ENCODE measurements at places on chromosomes 6 and 20.

- DNase-seq = no peak
Observed at GRCh38 chr6:129817332-129817731, 43.8 kb downstream of the TMEM244 start.

DNA sequence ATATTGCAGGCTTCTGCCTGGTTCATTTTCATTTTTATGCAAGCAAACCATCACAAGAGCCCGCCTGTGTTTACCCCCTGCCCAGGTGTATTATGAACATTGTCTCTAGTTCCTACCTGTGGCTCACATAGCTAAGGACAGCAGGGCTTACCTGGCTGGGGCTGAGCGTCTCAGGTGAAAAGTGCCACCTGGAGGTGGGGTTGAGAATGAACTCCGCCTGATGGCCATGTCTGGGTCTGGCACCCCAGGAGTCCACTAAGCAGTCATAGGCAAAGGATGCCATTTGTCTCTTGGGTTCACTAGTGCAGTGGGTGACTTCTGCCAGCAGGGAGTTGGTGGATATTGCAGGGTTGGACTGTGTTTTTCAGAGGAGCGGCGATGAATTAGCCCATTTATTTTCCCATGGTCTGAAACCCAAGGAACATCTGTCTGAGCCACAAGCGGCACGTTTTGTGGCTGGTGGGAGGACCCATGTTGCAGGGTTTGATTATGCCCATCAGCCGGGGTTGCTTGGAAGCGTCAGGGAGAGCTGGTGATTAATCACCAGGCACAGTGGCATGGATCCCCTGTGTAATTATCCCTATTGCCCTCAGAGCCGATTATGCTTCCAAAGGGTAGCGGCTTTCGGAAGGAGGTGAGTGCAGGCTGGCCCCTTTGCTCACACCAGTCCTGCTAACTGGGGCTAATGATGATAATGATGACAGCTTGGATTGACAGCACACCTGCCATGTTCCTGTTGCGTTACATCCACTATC is 92.1 kb downstream of the CDH26 start:
- DNase-seq = no peak

- no peak for DNase-seq
Observed at GRCh38 chr20:15030826-15031225, 693.4 kb upstream of the FLRT3 start.

GRCh38 chr6:166786704-166787293 is 159.7 kb upstream of the RPS6KA2 start:
- peak; percentile 67 for DNase-seq

DNA sequence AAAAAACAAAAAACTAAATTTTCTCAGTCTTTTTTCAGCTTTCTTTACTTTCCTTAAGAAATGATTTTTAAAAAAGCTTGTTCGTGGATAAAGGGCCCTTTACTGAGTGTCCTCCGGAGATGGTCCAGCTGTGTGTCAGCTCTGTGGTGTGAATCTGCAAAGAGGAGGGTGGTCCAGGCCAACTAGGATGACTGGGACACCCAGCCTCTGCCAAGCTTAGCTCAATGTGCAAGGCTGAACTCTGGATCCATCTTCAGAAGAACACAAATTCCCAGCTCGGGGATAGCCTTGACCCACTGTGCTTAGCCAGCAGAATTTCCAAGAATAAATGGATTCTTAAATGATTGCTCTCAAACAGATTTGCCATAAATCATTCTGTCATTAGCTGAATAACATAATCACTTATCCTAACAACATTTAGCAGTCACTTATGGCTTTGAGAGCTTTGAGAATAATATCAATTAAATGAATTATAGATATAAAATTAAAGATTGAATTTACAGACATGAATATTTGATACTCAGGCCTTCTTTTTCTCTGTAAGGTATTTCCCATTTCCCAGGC is 14.2 kb upstream of the CALHM5 start:
- DNase-seq = no peak

- no peak for DNase-seq
Observed at GRCh38 chr20:18299364-18299763, 11.0 kb downstream of the ZNF133 start.

DNA sequence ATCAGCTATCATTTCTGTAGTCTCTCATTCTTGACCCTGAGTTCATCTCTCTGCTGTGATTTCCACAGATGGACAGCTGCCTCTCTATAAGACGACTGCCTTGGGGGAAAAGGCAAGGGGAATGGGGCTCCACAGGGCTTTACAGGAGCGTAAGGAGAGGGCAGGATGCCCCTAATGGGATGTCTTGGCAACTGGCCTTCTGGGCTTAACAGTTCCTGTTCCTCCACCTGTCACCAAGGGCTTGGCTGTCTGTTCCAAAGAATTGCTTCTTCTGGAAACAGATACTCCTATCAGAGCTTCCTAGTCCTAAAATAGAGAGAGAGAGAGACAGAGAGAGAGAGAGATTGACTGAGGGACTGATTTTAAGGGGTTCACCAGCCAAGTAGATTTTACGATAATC is 181.9 kb downstream of the TMEM200A start:
- no peak for DNase-seq

- DNase-seq = peak; percentile 86
Observed at GRCh38 chr6:127582777-127583462, 5.9 kb downstream of the C6orf58 start.

DNA sequence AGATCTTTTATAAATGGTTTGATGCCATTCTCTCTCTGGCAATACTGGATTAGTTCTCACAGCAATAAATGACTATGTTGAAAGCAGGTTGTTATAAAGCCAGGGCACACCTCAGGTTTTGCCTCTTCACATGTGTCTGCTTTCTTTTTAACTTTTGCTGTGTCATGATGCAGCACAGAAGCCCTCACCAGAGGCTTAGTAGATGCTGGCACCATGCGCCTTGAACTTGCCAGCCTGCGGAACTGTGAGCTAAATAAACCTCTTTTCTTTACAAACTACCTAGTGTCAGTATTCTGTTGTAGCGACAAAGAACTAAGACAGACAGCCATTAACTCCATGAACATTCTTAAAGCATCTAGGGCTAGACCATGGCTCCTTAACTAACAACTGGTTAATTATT is 15.3 kb upstream of the GPR63 start:
- DNase-seq = no peak

DNA sequence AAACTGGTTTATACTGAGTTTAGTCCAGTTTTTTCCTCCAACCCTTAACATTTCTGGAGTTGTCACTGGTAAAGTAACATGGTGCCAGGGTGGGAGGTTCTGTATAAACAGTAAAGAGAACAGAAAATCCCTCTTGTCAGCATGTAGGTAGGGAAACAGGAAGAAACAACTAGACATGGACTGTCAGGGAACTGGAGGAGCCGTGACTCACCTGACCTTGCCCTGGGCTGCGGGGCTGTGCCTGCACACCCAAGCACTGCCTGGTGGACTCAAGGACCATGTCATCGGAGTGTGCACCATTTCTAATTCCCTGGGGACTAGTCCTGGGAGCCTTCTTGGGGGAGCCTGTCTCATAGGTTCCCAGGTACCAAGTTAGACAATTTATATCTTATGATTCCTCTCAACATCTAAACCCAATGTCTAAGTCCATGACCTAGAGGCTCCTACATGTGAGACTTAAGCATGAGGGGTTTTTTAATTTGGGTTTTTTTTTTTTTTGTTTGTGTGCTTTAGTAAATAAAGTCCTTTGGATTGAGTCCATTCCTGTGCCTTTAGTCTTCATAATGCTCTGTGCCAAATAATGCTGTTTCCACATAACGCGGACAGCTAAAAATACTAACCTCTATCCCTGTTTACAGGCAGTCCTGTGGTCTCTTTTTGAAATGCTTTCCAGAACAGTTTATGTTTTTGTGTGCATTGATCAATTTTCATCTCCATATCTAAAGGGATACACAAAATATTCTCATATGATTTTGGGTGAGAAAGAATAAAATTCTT is 136.9 kb upstream of the SUPT3H start:
- no peak for DNase-seq

DNA sequence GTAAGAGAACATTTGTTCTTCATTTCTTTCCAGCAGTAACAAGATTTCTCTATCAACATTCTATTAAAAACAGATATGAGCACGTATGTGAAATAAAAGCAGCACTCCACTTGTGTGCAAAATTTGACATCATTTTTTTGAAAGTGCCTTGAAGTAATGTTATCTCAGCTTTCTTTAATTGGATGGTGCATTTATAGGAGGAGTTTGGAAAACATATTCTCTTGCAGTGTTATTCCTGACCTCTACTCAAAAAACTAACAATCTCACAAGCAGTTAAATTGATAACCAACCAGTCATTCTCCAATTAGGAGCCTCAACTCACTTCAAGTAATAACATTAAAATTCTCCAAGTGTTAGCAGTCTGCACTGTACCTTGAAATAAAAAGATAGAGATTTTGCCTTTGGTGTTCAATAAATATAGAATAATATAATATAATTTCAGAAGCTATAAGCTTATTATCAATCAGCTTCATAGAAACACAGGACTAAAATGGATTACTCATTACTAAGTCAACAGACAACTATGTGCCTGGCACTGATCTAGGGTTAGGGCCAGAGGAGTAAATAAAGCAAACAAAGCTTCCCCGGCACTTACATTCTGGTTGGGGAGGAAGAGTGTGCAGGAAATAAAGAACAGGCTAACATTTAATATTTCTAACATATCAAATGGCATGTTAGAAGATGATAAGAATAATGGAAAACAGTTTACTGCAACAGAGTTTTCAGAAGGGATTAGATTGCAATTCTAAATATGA is 149.0 kb upstream of the SGK1 start:
- peak; percentile 37 for DNase-seq

DNA sequence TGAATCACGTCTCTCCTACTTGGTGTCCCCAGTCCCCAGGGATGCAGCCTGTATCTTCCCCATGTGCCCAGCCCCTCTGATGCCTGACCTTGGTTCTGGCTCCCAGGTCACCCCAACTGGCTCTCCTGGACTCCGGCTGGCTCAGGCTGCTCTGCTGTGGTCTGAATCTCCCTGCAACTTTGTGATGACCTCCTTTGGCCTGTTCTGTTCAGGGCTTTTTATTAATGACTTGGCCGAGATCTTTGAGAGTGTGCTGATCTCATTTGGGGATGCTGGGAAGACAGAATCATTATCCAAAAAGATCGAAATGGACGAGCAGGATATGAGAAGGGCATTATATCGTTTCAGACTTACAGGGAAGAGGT is 67.4 kb downstream of the IGF2R start:
- no peak for DNase-seq

GRCh38 chr6:33191383-33192104 is 723 bp downstream of the COL11A2 start:
- DNase-seq = no peak

DNA sequence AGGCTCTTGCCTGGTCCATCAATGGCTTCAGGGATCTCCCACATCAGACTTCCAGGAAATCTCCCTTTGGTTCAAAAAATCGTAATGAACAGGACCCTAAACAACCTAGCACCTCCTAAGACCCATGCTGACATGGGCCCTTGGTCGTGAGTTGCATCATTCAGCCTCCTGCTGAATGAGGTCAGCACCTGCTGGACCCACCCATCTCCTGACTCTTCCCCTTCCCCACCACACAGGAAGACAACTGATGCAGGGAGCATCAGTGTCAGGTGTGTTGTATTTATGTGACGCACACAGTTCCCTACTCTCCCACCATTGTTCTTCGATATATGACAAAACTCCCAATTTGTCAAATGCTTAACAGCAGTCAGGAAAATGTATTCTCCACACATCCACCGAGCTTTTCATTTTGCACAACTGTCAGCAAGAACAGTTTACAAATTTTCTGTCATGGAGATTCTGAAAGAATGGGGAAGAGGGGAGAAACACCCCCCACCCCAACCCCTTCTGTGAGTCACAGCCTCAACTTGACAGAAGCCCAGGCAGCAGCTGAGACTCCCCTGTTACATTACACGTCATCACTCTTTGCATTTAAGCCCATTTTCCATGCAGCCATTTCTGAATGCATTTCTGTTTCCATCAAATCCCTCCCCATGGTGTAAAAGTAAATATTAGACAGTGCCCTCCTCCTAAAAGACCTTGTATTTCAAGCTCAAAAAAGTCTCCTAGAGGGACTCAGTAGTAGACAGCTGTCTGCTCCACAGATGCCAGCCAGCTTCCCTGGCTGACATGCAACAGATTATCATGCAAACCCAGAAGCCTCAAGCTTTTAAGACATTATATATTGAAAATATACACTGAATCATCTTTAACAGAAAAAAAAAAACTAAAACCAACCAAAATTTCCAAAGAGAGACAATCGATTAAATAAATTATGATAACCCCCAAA is 577.5 kb downstream of the PTPRT start:
- no peak for DNase-seq

GRCh38 chr6:12806796-12807195 is 90.2 kb downstream of the PHACTR1 start:
- DNase-seq = no peak

DNA sequence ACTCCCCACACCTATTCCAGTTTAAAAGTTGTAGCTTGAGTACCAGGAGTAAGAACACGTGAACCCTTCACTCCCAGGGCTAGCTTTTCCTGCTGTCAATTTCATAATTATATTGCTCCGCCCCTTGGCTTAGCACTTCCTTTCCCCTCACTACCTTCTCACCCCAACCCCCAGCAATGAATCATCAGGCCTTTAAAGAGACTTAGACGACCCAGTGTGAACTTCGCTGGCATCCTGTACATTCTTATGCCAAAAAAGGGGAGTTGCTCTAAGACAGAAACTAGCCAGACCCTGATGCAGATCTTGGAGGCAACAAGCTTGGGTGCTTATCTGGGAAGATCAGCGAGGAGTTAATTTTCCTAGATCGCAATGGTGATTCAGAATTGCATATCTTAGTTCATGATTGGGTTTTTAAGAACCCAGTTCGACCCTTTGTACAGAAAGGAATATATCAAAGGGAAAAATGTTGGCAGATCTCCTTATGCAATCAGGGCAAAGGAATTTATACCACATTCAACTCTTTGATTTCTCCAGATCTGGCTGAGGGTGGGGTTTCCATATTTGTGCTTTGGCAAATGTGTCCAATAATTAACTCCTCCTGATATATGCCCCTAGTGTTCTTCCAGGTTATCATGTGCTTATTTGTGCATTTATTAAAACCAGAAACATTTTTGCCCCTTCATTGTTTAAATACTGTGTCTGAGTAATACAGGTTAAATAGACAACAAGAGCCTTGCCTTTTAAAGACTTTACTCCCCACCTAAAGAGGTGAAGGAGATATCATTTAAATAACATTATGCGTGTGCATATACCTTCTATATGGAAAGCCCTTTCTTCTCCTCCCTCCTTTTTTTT is 8.1 kb upstream of the ATXN1 start:
- peak; percentile 98 for DNase-seq

- no peak for DNase-seq
Observed at GRCh38 chr20:37726971-37727956, 33.4 kb downstream of the CTNNBL1 start.

DNA sequence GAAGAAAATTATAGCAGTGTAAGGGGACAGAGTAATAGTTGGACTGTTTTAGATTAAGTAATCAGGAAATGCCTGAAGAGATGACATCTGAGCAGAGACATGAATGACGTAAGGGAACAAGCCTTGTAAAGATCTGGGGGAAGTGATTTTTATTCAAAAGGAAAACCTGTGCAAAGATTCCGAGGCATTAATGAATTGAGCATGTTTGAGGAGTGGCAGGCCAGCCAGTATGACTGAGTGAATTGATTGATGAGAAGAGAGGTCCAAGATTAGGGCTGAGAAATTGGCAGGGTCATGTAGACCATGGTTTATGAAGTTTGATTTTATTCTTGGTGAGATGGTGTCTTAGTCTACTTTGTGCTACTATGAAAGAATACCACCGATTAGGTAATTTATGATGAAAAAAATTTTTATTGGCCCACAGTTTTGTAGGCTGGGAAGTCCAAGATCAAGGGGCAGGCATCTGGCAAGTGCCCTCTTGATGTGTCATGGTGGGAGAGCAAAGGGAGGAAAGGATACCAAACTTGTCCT is 95.1 kb downstream of the LIN28B start:
- DNase-seq = peak; percentile 58

- peak; percentile 67 for DNase-seq
Observed at GRCh38 chr6:159979136-159979874, 10.4 kb downstream of the IGF2R start.
